ENCODE measurements at places on chromosomes 1 and 21. TPM values are rescaled to one million over a fixed set of nuclear protein-coding genes. Genes with fewer than 3 reads are reported as not detected.

HAO2 gene
- total RNA-seq, result not detected

NME7 gene
- 9.8 TPM for total RNA-seq

KCNE1 gene
- 0.13 TPM for total RNA-seq

FCAMR gene
- total RNA-seq, result not detected

ECM1 gene
- total RNA-seq, result 1.1 TPM

FOXD2 gene
- 0.20 TPM for total RNA-seq

CENPF gene
- total RNA-seq, result 139 TPM

TAS1R1 gene
- total RNA-seq, result not detected

CFHR2 gene
- total RNA-seq, result not detected

SLC25A33 gene
- 3.5 TPM for total RNA-seq

KIAA1614 gene
- total RNA-seq, result not detected

SFN gene
- total RNA-seq, result 5.2 TPM

CACNA1S gene
- not detected for total RNA-seq

INSRR gene
- total RNA-seq, result 0.05 TPM

TMEM183A gene
- total RNA-seq, result 68.8 TPM

CZIB gene
- 43.2 TPM for total RNA-seq

Measured in activated naive CD4-positive, alpha-beta T cell treated with anti-CD3 and anti-CD28 coated beads, Interleukin-2, amount 10 ng/mL, durations not matched to agents 5 hours and 36 hours (primary cell).